ENCODE measurements at places on chromosomes 4 and X.

GRCh38 chr4:16916719-16917337 lies 18.4 kb upstream of the LDB2 start:
- peak; percentile 70 for DNase-seq

- DNase-seq: no peak
These were observed 90.8 kb upstream of the OTUD4 start for GRCh38 chr4:145271194-145271593.

DNA sequence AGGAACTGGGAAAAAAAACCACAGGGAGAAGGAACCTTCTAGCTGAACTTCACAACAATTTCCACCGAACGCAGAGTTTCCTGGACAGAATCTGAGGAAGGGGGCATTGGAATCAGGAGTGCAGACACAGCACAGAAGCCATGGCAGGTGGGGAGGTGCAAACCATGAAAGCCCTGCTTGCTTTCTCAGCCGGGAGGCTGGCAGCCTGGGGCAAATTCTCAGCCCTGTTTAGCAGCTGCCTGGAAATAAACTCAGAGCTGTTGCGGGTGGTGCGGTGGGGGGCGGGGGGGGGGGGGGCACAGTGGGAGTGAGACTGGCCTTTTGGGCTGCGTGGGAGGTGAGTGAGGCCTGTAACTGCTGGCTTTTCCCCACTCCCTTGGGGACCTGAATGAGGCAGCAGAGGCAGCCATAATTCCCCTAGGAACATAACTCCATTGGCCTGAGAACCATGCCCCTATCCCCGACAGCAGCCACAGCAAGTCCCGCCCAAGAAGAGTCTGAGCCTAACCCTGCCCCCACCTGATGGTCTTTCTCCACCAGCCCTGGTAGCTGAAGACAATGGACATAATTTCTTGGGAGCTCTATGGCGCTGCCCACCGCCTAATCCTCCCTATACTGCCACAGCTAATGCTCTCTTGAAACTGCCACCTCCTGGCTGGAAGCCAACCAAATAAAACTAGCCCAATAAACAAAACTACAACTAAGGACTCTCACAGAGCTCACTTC lies 176.3 kb downstream of the FAM13A start:
- no peak for DNase-seq

- no peak for DNase-seq
These were observed 60.4 kb downstream of the CLCN4 start for GRCh38 chrX:10217198-10217597.

DNA sequence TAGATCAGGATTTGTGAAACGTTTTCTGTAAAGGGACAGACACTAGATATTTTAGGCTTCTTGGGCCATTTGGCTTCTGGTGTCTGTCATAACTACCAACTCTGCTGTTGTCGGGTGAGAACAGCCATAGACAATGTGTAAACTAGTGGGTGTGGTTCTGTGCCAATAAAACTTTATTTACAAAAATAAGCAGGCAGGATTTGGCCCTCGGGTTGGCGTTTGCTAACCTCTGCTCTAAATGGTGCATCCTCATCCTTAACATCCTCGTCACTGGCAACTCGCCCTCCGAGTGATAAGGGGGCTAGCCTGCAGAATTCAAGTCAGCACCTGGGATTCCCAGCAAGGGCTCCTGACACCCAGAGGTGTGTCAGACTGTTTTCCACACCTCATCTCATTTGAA lies 105.8 kb upstream of the MSX1 start:
- no peak for DNase-seq
